ENCODE measurements at places on chromosomes 12 and 14. TPM values are rescaled to one million over a fixed set of nuclear protein-coding genes. Genes with fewer than 3 reads are reported as not detected.

The TAS2R10 gene
- total RNA-seq: 0.34 TPM

The MYO1H gene
- not detected for total RNA-seq

The CFAP73 gene
- total RNA-seq: not detected

The KDM5A gene
- total RNA-seq: 44.8 TPM

The A2ML1 gene
- total RNA-seq: 3.1 TPM

The SLC39A5 gene
- 0.08 TPM for total RNA-seq

The A2M gene
- 5.1 TPM for total RNA-seq

The CIROP gene
- total RNA-seq: not detected

The IL31 gene
- total RNA-seq: not detected

The MYG1 gene
- total RNA-seq: 75.3 TPM

The PLXNC1 gene
- 0.55 TPM for total RNA-seq

The MYF5 gene
- not detected for total RNA-seq

The CCND2 gene
- 88.3 TPM for total RNA-seq

The ALDH2 gene
- total RNA-seq: 23.2 TPM

The ACADS gene
- 15.9 TPM for total RNA-seq
